Activated CD4-positive, alpha-beta T cell treated with anti-CD3 and anti-CD28 coated beads, Interleukin-2, amount 50 U/mL, for 16 hours (primary cell): ENCODE measurements at places on chromosomes 11 and 22.
A peak's percentile ranks its signal among the peaks of the same experiment; 100 is the strongest.

DNA sequence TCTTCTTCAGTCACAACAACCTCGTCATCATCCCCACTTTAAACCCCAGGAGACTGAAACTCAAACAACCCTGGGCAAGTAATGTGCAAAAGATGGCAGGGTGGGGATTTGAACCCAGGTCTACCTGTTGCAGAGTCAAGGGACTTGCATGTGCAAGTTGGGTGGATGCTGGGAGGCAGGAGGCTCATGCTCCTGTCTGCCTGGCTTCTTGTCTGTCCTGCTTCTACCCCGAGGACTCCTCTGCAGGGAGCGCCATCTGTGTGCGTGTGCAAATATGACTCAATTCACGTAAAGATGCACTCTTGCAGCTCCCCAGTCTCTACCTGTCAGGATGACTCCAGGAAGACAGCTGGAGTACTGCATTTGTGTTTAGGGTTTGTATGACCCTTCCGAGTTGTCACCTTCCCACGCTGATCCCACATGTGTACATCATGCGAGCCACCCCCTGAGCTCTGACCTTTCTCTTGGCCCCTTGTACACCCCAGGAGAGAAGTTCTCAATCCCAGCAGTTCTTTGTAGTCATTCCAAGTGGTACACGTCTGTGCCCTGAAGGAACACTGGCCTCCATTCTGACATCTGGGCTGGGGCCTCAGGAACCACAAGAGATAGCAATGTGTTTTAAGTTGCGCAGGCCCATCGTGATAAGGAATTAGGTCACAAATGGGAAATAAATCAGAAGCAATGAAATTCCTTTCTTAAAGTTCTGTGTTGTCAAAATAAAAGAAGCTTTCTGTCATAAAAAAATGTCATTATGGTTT is 95.7 kb downstream of the CWC15 start:
- no peak for DNase-seq

GRCh38 chr11:72548463-72548862 is 114.1 kb upstream of the CLPB start:
- no peak for DNase-seq

DNA sequence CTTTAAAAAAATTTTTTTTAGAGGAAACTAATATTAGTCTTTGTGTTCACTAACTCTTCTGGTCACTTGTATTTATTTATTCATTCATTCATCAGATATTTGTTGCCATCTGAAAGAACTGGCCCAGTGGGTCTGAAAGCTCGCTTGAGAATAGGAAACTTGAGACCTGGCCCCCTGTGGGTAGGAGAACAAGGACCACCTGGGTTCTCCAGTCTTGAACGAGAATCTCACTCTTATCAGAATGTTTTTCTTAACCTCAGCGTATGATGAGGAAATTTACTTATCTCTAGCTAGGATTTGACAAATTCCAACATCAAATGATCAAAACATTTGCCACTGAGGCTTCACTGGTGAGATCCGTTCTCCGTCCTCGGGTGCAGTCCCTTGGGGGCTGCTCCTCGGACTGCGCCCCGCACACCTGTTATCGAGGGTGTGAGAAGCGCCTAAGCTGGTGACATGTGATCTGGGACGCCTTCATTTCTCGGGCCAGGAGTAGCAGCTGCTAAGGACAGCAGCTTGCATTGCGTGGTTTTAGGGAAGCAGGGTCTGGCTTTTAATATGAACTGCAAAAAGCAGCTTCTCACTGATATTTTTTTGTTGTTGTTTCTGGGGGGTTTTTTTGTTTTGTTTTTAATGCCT is 6.3 kb downstream of the C22orf31 start:
- DNase-seq = no peak

- DNase-seq = peak; percentile 97
These were observed at the start of the genes ELP4 and IMMP1L for GRCh38 chr11:31509429-31510345. Gene ELP4, plus strand, starts transcription at chr11:31509767. Its CDS starts 18 bp downstream, at chr11:31509785. Gene IMMP1L, minus strand, starts transcription at chr11:31509622. Its CDS starts 46,346 bp downstream, at chr11:31463276.

GRCh38 chr22:25086902-25087282 is 112.8 kb upstream of the CRYBB3 start:
- no peak for DNase-seq

GRCh38 chr11:1199751-1200610 is 22.9 kb upstream of the MUC5B start:
- no peak for DNase-seq

- DNase-seq = no peak
These were observed 39.7 kb upstream of the CCDC89 start for GRCh38 chr11:85725510-85726258.

- no peak for DNase-seq
These were observed 17.9 kb downstream of the TTC17 start for GRCh38 chr11:43376594-43376993.

DNA sequence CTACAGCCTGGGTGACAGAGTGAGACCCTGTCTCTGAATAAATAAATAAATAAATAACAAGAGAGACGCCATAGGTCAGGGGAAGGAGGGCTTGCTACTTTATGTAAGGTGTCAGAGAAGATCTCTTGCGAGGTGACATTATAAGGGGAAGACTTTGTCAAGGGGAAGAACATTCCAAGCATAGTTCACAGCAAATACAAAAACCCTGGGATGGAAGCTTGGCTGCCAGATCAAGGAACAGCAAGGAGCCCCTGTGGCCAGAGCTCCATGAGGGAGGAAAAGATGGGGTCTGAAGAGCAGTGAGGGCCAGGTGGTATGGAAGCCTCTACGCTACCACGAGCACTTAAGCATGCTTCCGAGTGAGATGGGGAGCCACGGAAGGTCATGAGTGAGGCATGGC is 62.3 kb downstream of the AHNAK start:
- no peak for DNase-seq

- DNase-seq = no peak
These were observed 32.1 kb downstream of the DAGLA start for GRCh38 chr11:61712314-61712713.

GRCh38 chr11:128290106-128290840 is 297.1 kb downstream of the ETS1 start:
- peak; percentile 94 for DNase-seq

- DNase-seq = no peak
These were observed 121.8 kb downstream of the INSC start for GRCh38 chr11:15236559-15236958.

DNA sequence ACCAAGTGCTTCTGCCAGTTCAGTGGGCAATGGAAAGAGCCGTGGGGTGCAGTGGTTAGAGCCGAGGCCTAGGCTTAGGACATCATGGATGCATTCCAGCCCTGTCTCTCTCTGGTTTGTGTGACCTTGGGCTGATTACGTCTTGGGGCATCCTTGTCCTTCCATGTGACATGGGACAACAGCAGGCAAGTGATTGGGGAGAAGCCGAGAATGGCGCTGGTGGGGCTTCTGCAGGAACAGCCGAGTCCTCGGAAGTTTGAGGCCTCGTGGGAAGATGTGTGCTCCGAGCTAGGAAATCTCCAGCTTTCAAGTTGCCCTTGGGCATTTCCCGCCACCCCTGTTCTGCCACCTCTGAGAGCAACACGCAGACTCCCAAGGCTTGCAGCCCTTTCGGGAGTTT is 16.6 kb downstream of the TSPAN18 start:
- no peak for DNase-seq

- peak; percentile 21 for DNase-seq
These were observed 10.5 kb downstream of the NUMA1 start for GRCh38 chr11:72069787-72070251.

- no peak for DNase-seq
These were observed 176.6 kb downstream of the GRIK4 start for GRCh38 chr11:120688163-120688562.

GRCh38 chr11:48161951-48162884 is 54.4 kb upstream of the OR4B1 start:
- DNase-seq = no peak

DNA sequence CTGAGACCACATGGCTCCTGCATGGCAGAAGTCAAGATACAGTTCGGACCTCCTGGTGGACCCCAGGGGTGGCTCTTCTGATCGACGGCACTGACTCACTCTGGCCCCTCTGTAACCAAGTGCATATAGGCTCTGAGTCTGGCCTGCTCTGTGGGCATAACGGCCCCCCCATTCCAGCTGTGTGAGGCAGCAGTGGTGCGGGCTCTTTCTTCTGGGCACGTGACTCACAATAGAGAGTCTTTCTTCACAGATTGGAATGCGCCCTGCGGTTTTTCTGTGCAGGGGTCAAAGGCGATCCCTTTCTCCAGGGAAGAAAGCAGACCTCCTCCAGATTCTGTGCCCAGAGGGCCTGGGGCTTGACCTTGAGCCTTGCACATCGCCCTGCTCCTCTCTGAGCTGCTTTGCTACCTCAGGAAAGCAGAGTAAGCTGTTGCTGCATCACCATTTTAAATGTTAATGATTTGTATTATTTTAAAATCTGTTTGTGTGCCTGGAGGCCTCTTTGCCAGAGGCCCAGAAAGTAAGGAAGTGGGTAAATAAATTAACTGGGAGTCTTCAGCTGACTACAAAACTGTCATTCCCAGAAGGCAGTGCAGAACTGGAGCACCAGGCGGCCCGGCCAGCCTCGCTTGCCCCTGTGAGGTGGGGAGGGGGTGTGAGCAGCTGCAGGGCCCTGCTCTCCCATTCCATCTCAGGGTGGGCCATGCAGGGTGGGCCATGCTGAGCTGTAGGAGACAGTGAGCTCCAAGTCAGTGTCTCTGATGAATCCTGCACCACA is 199.0 kb downstream of the GRIK4 start:
- DNase-seq = no peak

DNA sequence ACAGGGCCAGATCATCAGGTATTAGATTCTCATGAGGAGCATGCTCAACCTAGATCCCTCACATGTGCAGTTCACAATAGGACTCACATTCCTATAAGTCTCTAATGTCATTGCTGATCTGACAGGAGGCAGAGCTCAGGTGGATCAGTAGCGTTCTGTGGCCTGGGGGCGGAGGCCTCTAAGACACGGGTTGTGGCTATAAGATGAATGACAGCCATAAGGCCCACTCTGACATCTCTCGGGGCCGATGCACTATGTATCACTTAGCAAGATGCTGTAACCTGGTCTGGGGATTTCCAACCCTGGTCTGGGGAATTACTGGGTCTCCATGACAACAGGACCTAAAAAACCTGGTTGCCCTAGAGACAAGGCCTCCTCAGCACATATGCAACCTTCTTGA is 932.7 kb downstream of the TBC1D22A start:
- peak; percentile 3 for DNase-seq

GRCh38 chr11:97742717-97743116 is 1278.0 kb upstream of the CNTN5 start:
- DNase-seq = no peak

GRCh38 chr11:47631473-47631872 is 10.9 kb downstream of the MTCH2 start:
- DNase-seq = no peak

DNA sequence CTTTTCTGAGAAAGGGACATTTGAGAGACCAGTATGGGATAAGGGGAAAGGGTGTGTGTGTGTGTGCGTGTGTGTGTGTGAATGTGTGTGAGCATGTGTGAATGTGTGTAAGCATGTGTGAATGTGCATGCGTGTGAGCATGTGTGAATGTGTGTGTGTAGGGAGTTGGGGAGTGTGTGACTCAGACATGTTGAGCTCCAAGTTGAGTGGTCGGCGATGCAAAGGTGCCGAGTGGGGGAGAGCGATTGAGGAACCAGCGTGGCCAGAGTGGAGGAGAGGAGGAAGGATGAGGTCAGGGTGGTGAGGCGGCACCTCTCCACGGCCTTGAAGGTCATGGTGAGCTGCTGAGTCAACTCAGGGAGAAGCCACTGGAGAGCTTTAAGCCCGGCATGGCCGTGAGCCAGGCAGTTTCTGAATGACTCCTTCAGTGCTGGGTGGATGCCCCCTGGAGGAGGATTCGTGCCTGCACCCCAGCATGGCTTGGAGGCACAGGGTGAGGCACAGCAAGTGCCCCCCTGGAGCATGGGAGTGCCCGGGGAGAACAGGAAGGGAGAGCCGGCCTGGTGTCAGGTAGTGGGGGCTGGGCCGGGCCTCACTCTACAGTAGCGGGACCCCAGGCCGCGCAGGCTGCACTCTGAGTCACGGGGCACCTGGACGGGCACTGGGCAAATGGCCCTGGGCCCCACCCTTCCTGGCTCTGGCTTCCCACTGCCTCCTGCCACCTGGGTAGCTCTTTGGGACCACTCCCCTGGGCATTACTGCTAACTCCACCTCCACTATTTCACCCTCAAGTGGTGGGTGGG is 8.2 kb upstream of the CCDC88B start:
- DNase-seq = peak; percentile 94

GRCh38 chr11:79045800-79046304 is 395.0 kb downstream of the TENM4 start:
- no peak for DNase-seq

DNA sequence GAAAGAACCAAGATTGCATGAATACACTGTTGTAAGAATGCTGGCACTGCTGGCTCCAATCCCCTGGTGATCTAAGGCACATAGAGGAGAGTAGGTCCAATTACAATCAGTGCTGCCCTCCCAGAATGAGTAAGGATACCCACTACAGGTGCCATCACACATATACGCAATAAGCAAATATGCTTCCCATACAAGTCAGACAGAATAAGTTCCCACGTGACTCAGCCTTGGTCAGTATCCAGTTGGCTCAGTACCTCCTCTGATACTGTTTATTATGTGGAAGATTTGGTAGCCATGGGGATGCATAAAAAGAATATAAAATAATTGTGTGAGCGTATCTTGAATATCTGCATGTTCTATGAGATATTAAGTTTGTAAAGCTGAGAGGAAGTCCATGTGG is 8.9 kb upstream of the OR2D3 start:
- DNase-seq = no peak

DNA sequence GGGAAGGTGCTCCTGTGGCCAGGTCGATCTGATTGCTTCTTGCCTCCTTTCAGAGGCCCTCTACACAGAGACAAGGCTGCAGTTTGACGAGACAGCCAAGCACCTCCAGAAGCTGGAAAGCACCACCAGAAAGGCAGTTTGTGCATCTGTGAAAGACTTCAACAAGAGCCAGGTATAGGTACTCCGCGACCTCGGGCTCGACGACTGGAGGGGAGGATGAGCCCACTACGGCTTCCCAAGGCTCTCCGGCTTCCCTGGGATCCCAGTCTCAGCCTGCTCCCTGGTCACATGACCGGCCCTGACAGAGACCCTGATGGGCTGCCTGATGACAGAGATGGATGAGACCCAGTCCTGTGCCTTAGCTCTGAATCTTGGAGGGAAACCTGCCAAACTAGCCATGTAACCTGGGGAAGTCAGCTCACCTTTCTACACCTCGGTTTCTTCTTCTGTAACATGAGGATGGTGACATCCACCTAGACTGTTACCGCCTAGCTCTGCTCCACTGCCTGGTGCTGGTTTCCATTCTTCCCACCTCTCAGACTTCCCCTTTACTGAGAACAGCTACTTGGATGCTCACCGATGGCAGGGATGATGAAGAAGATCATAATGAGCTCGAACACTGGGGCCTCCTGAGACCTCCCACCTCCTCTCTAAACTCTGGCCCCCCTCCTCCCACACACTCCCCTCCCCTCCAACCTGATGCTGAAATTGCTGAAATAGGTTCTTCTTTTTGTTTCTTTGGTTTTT is 8.9 kb downstream of the RIBC2 start:
- DNase-seq = no peak
